ENCODE measurements at places on chromosomes 1 and 21.

- H3K4me1 ChIP-seq = peaks cover 12% of the 10 kb centered on the region
- H3K36me3 ChIP-seq = peaks cover 12% of the 10 kb centered on the region
- H3K27me3 ChIP-seq = no peaks in the 10 kb centered on the region
Measured at GRCh38 chr1:9942939-9943788, at the start of the genes LZIC and NMNAT1. TSS of gene LZIC (minus strand) at chr1:9943391. CDS start at chr1:9936619, 6,772 bp downstream. TSS of gene NMNAT1 (plus strand) at chr1:9943475. CDS start at chr1:9972074, 28,599 bp downstream.

DNA sequence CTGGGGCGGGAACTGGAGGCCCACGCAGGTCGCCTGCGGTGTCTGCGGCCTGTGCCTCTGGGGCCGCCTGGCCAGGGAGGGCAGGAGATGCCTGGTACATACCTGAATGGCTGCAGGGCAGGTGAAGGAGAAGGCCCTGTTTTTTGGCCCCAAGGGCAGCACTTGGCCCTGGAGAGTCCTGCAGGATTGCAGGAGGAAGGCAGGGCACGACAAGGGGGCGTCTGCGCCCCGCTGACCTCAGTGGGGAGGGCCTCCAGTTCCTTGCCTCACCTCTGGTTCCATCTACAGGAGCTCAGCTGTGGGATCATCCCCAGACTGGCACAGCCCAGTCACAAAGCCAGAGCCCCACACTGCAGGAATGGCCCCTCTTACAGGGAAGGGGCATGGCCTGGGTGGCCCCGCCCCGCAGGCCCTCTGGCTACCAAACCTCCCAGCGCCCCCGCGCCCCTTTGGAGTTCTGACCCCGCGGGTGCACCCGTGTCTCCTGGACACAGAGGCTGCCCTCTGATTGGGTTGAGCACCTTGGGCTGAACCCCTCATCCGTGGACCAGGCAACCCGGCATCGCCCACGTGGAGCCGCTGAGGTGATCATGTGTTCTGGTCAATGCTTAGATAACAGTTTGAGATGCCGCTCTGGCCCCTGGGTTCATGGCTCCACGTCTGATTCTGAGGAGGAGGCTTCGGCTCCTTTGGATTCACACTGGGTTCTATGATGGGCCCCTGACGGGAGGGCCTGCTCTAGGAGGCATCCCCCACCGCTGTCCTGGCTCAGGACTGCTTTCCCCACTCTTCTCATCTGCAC lies 1.3 kb upstream of the PEX10 start:
- H3K4me1 ChIP-seq = peaks cover 38% of the 10 kb centered on the region
- peak overlapping the region; percentile 73 for H3K27ac ChIP-seq
- DNase-seq = peak; percentile 9
- H3K4me3 ChIP-seq = peak overlapping the region; percentile 79

DNA sequence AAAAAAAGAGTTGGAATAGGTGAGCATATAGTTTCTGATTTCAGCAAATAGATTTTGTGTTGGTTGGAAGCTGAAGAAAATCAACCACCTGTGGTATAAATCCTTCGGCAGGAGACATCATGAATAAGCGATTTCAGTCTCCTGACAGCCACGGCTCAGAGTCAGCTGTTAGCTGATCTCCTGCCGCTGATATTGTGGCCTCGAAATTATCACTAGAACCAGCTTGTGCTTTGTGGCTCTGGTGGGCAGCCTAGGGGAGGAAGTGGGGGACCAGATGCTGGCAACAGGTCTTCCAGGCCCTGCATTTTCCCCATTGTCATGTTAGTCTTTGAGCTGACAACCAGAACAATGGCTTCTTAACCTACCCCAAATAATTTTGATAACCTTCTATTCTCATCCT lies 842 bp upstream of the GCSAML start:
- no peak for DNase-seq
- H3K27me3 ChIP-seq = peaks cover 3% of the 10 kb centered on the region
- H3K4me3 ChIP-seq = no peak overlapping the region
- H3K36me3 ChIP-seq = no peaks in the 10 kb centered on the region
- no peak overlapping the region for H3K27ac ChIP-seq

- H3K27me3 ChIP-seq = peaks cover 61% of the 10 kb centered on the region
- H3K27ac ChIP-seq = no peak within 1 kb of the TSS
- DNase-seq = no peak
- H3K4me1 ChIP-seq = peaks cover 19% of the 10 kb centered on the region
Measured at GRCh38 chr1:239386453-239387303, at the start of gene CHRM3. TSS of gene CHRM3 (plus strand) at chr1:239386568. CDS start at chr1:239907452, 520,884 bp downstream.

- DNase-seq = no peak
- no peaks in the 10 kb centered on the region for H3K36me3 ChIP-seq
- no peaks in the 10 kb centered on the region for H3K4me1 ChIP-seq
- H3K27me3 ChIP-seq = peaks cover 6% of the 10 kb centered on the region
- no peak overlapping the region for H3K4me3 ChIP-seq
- no peak overlapping the region for H3K27ac ChIP-seq
Measured at GRCh38 chr1:224825525-224826000, 103.9 kb upstream of the DNAH14 start.

- peak overlapping the region; percentile 39 for H3K4me3 ChIP-seq
- H3K36me3 ChIP-seq = peaks cover 3% of the 10 kb centered on the region
- H3K27me3 ChIP-seq = no peaks in the 10 kb centered on the region
- DNase-seq = no peak
- H3K4me1 ChIP-seq = peaks cover 73% of the 10 kb centered on the region
- H3K27ac ChIP-seq = peak overlapping the region; percentile 63
Measured at GRCh38 chr1:203275656-203276272, 29.6 kb upstream of the BTG2 start.

GRCh38 chr21:35050348-35051286 lies 1.5 kb upstream of the RUNX1 start:
- DNase-seq = no peak
- peak overlapping the region; percentile 93 for H3K4me3 ChIP-seq
- H3K27ac ChIP-seq = peak overlapping the region; percentile 83
- peaks cover 12% of the 10 kb centered on the region for H3K36me3 ChIP-seq
- H3K4me1 ChIP-seq = peaks cover 60% of the 10 kb centered on the region

- DNase-seq = no peak
- no peak overlapping the region for H3K4me3 ChIP-seq
- peaks cover 2% of the 10 kb centered on the region for H3K36me3 ChIP-seq
- H3K27ac ChIP-seq = no peak overlapping the region
- H3K27me3 ChIP-seq = no peaks in the 10 kb centered on the region
- H3K4me1 ChIP-seq = no peaks in the 10 kb centered on the region
Measured at GRCh38 chr1:54177726-54178125, 22.1 kb downstream of the CYB5RL start.

DNA sequence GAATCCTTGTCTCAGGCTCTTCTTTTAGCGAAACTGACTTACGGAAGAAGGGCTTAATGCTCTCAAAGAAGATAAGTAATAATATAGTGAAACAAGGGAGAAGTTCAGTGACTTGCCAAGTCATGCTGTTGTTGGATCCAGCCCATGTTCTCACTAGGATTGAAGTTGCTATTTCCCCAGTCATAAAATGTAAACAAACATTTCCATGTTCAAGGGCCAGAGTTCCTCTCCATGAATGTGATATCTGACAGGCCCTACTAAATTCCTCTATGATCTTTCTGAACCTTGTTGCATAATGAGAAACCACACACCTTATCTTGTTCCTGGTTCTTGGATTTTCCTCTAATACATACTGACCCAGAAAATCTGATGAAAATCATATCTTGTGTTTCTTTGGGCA lies 876.5 kb upstream of the B3GALT2 start:
- no peaks in the 10 kb centered on the region for H3K27me3 ChIP-seq
- H3K36me3 ChIP-seq = peaks cover 11% of the 10 kb centered on the region
- no peak for DNase-seq
- no peak overlapping the region for H3K27ac ChIP-seq
- peaks cover 16% of the 10 kb centered on the region for H3K4me1 ChIP-seq
- H3K4me3 ChIP-seq = no peak overlapping the region

DNA sequence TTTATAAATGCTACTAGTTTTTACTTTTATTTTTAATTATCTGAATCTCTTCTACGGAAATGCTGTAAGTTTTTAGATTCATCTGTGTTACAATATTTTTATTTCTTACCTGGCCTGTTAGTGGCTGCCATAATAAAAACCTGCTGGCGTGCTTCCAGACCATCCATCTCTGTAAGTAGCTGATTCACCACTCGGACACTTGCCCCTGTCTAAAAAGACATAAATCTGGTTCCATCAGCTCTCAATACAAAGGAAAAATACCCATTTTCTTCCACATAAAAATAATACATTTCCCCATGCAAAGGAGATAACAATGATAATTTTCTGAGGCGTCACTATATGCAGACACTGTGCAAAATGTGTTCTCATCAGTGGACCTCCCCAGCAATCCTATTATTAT lies 62.0 kb downstream of the NVL start:
- no peak overlapping the region for H3K4me3 ChIP-seq
- DNase-seq = no peak
- no peaks in the 10 kb centered on the region for H3K27me3 ChIP-seq
- no peak overlapping the region for H3K27ac ChIP-seq
- H3K4me1 ChIP-seq = peaks cover 26% of the 10 kb centered on the region

DNA sequence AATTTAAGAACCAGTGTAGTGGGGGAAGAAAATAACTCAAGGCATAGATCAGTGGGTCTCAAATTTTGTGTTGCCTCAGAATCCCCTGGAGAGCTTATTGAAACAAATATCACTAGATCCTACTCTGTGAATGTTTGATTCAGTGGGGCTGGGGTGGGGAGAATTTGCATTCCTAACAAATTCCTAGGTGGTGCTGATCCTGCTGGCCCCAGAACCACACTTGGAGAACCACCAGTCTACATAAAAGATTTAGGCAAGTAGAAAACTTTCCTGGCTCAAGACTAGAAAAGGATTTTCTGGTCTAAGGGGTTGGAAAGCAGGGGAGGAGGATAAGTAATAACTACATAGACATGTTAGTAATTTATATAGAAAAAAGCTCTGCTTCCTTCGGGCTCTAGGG lies 34.1 kb upstream of the C1orf21 start:
- no peak overlapping the region for H3K27ac ChIP-seq
- H3K4me3 ChIP-seq = no peak overlapping the region
- peaks cover 16% of the 10 kb centered on the region for H3K27me3 ChIP-seq

GRCh38 chr1:228058172-228058948 lies 24.1 kb upstream of the ARF1 start:
- H3K4me1 ChIP-seq = no peaks in the 10 kb centered on the region
- no peaks in the 10 kb centered on the region for H3K36me3 ChIP-seq
- H3K27ac ChIP-seq = no peak overlapping the region
- DNase-seq = no peak
- H3K4me3 ChIP-seq = no peak overlapping the region

DNA sequence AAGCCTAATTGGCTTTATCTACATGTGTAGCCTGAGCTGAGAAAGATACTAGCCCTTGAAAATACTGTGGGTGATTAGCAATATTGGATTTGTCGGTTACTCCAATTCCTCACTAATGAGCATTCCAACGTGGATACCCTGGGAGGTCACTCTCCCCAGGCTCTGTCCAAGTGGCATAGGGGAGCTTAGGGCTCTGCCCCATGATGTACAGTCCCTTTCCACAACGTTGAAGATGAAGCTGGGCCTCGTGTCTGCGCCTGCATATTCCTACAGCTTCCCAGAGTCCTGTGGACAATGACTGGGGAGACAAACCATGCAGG lies 2.6 kb downstream of the RCC1 start:
- peak overlapping the region; percentile 100 for H3K4me3 ChIP-seq
- H3K27me3 ChIP-seq = peaks cover 7% of the 10 kb centered on the region
- DNase-seq = no peak
- peak overlapping the region; percentile 97 for H3K27ac ChIP-seq

DNA sequence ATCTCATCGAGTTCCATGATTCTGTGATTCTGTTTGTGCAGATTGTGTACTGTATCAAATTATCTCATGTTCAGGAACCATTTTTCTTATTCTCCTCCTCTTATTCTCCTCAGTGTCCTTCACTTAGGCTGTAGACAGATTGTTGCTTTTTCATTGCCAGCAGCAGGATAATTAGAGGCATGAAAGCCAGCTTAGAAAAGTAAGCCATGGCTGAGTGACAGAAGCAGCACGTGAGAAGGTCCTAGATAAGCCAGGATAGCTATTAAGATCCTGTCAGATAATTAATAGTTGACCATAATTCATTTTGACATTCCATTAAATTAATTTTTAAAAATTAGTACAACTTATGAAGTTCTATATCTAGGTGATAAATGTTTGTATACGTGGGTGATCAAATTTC lies 60.8 kb upstream of the PRKACB start:
- H3K27ac ChIP-seq = no peak overlapping the region
- H3K4me3 ChIP-seq = no peak overlapping the region
- H3K36me3 ChIP-seq = no peaks in the 10 kb centered on the region
- H3K4me1 ChIP-seq = peaks cover 9% of the 10 kb centered on the region

DNA sequence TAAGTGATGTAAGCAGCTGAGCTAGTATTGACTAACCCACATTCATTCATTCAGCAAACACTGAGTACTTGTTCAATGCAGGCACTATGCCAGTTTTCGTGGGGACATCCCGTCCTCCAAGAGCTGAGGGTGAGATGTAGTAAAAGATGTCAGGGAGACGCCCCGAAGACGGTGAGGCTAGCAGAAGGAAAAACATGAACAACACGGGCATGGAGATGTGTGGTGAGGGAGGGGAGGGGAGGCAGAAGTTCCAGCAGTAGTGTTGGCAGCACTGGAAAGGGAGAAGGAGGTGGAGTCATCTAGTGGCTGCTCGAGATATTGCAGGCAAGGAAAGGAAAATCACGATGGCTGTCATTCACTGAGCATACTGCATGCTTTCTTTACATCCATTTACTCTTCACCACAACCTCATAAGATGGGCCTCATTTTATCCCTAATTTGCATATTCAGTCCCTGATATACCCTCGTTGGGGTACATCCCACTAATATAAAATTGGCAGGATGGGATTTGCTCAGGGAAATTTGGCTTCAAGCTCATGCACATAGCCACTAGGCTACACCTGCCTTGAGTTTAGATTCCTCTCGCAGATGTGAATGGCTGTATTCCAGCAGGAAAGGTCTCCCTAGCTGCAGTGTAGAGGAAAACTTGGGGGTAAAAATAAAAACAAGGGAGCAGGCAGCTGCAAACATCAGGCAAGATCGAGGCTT lies 14.5 kb downstream of the PDZK1IP1 start:
- H3K27me3 ChIP-seq = peaks cover 17% of the 10 kb centered on the region
- H3K27ac ChIP-seq = no peak overlapping the region
- H3K36me3 ChIP-seq = no peaks in the 10 kb centered on the region
- no peak overlapping the region for H3K4me3 ChIP-seq
- H3K4me1 ChIP-seq = peaks cover 13% of the 10 kb centered on the region

GRCh38 chr1:94095112-94095637 lies 25.8 kb downstream of the ABCA4 start:
- H3K27ac ChIP-seq = no peak overlapping the region
- no peak overlapping the region for H3K4me3 ChIP-seq
- H3K36me3 ChIP-seq = no peaks in the 10 kb centered on the region
- H3K4me1 ChIP-seq = peaks cover 26% of the 10 kb centered on the region
- peaks cover 4% of the 10 kb centered on the region for H3K27me3 ChIP-seq
- no peak for DNase-seq

GRCh38 chr1:211710566-211711314 lies 35.3 kb upstream of the NEK2 start:
- no peak overlapping the region for H3K4me3 ChIP-seq
- no peaks in the 10 kb centered on the region for H3K36me3 ChIP-seq
- H3K27ac ChIP-seq = no peak overlapping the region
- DNase-seq = no peak
- H3K27me3 ChIP-seq = peaks cover 2% of the 10 kb centered on the region

All from activated T-helper 1 cell treated with anti-CD3 and anti-CD28 coated beads, Interleukin-12 subunit alpha, Interleukin-12 subunit beta, Interleukin-2, Interleukin-4 antibody, amounts not matched to agents 30 ng/mL and 10 ng/mL and 1 ng/mL, durations not matched to agents 14 hours and 24 hours and 36 hours (primary cell).